ENCODE measurements at places on chromosomes 4 and X.

GRCh38 chrX:112521676-112522075, 158.1 kb downstream of the LHFPL1 start:
- no peak for DNase-seq

DNA sequence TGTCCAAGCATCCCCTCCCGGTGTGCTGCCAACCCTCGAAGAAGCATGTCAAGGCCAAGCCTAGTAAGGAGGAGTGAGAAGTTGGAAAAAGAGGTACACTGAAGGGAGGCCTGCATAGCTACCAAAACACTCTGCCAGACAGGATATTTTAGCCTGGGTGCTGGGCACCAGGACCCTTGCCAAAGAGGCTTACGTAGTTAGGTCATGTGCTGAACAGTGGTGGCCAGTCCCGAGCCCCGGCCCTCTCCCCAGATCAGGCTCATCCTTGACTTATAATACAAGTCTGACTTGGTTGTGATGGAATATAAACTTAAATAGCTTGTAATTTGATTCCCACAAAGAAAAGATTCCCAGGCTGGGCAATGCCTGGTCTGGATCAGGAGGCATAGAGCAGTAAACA, 149.3 kb downstream of the ARHGEF9 start:
- no peak for DNase-seq

DNA sequence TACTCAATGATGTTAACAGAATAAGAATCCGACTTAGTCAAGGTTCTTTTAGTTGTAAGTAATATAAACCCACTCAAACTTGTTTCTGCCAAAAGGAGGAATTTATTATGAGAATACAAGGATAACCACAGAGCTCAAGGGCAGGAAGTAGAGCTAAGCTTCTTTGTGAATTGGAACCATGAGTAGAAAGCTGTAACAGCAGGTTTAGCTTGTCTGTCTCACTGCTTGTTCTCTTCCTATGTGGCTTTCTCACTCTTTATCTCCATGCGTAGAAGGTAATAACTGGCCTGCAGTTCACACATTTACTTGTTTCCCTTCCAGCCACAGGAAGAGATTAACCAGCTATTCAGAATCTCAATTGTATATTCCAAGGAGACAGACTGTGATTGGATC, 378.3 kb downstream of the PPP1R2C start:
- no peak for DNase-seq

DNA sequence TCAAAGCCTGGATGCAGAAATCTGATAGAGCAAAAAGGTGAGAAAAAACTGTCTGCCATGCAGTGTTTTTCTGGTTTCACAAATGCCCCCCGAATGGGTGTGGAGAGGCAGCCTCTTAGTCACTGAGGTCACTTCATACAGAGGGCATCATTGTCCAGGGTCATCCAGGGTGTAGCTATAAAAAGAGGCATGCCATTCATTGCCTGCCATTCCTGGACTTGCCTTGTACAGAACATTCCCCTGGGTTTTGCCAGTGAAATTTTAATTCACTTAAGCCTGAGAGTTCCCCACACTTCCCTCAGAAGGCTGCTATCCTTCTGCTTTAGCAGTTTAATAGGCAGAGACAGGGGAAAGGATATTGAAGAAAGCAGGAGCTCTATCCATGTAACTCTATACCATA, 230.3 kb downstream of the UNC5C start:
- DNase-seq: no peak

DNA sequence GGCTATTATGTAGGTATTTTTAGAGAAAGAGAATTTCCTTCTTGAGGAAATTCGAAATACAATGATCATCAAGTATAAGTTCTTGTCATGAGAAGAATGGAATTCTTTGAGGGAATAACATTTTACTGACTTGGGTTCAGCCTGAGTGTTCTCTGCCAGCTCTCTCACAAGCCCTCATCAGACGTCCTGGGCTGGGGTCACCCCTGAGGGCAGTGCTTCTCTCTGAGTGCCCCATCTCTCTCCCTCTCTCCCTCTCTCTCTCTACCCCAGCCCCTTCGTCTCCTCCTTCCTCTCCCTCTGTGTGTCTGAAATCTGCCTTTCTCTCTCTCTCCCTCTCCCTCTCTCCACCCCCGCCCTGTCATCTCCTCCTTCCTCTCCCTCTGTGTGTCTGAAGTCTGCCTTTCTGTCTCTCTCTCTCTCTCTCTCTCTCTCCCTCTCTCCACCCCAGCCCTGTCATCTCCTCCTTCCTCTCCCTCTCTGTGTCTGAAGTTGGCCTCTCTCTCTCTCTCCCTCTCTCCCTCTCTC, 241.7 kb upstream of the PSAPL1 start:
- DNase-seq: no peak

- no peak for DNase-seq
These were observed 85.7 kb upstream of the EXOC1L start for GRCh38 chr4:55733932-55734331.

DNA sequence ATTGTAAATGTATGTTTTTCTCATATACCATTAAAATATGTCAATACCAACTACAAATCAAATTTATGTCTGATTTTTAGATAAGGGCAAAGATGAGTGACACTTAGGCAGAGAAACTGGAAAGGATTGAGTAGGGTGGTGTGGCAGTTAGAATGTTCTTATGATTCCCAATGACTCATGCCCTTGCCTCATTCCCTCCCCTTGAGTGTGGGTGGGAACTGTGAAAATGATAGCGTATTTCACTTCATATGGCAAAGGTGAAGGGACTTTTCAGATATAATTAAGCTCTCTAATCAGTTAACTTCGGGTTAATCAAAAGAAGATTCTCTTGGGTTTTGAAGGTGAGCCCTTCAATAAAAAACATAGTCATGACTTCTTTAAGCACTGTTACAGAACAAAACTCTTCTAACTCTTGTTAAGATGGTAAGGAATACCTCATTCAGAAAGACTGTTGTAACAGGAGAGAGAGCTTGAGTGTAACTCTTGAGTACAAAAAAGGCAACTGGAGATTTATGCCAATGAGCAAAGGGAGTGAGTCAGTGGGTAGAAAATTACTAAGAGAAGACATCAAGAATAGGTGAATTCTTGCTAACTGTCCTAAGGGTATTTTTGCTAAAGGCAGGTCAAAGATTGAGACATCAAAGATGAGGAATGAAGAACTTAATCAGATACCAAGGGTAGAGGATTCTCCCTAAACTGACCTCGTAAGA, 329.5 kb downstream of the KCTD8 start:
- no peak for DNase-seq

DNA sequence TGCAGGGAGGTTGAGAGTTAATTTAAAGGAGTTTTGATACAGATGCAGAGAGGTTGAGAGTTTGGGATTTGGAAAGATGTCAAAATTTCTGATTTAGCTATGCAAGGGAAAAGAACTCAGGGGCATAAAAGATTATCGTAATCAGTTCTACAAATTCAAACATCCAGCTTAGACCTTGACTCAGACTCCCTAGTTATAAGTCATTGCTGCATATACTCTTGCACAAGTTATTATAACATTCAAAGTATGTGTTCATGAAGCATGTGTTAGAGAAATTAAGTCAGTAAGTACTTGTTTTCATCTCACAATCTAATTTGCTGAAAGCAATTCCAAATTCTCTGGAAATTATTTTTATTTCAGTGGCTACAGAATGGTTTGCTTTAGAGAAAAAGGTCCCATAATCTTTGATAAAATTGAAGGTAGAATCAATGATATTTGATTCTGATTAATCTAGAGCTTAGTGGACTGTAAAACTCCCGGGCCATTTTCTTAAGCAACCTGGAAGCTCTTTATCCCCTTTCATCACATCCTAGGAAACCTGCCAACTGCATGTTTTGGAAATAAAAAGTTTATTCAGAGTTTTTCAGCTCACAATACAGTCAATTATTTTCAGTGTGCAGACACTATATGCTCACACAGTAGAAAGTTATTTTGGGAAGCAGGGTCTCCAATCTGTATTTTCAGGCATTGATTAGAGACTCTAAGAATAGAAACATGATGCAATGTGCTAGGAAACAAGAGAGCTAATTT, 132.9 kb upstream of the SPANXC start:
- DNase-seq: no peak

DNA sequence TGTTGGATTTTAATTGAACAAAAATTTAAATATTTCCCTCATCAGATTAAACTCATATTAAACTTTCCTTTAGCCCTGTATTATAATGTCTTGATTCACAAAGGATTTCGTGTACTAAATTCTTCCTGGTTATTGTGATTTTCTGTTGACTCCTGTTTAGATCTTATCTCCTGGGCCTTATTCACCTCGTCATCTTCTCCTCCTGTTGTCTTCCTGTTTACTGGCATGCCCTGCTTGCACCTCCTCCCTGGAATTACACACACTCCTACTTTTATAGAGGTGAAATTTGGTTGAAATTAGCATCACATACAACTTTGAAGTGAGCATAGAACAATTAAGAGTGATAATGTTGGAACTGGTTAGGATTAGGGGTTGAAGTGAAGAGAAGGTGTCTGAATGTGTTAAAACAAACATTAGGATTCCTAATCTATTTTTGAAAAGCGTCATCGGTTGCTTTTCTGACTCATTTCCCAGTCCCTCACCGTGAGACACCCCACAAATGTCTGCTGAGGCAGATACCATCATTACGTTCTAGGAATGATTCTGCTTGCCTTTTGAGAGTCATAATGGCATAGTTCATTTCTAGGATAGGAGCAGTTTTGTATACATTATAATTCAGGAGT, 32.5 kb downstream of the TLL1 start:
- DNase-seq: no peak

- no peak for DNase-seq
These were observed 909 bp downstream of the RTL5 start for GRCh38 chrX:72130762-72131250.

- no peak for DNase-seq
These were observed 26.7 kb downstream of the CT45A3 start for GRCh38 chrX:135741192-135741715.

GRCh38 chr4:8221476-8221875, 22.4 kb downstream of the SH3TC1 start:
- no peak for DNase-seq

- no peak for DNase-seq
These were observed 415 bp downstream of the SHISA3 start for GRCh38 chr4:42397635-42398170.

GRCh38 chrX:103418811-103419340, 42.5 kb downstream of the BEX3 start:
- no peak for DNase-seq

DNA sequence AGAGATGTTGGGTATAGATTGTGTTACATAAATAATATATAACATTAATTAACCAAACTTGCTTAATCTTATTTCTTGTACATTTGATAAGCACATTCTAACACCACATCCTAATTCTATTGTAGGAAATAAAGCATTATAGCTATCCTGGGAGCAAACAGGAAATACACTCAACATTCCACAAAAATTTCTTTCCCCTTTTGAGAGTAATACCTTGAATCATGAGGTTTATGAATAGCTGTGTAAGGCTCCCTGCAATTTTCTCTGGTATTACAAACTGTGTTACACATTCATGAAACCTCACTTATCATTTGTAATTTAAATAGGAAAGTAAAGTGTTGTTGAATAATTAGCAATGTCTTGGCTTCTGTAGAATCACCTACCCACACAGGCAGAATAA, 95.1 kb downstream of the TMEM47 start:
- DNase-seq: no peak

GRCh38 chr4:110231869-110232268, 33.5 kb upstream of the ELOVL6 start:
- DNase-seq: no peak

GRCh38 chr4:94519019-94519418, 67.3 kb downstream of the PDLIM5 start:
- no peak for DNase-seq

DNA sequence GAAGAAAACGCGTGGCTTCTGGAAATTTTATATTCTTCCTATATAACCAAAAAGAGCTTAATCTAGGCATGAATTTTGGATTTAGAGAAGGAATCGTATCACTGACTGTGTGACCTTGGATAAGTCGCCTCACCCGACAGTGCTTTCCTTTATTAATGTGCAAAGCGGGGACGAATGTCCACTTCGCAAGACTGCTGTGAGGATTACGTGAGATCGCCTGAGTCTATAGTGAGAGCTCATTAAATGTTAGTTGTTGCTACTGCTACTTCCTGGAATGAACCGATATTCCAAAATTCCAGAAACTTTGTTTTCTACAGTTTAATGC, 448 bp upstream of the TBC1D8B start:
- DNase-seq: no peak

GRCh38 chr4:26937139-26937538, 76.5 kb downstream of the STIM2 start:
- DNase-seq: no peak
